ENCODE measurements at places on chromosomes 12 and 14.
A peak's percentile ranks its signal among the peaks of the same experiment; 100 is the strongest.

DNA sequence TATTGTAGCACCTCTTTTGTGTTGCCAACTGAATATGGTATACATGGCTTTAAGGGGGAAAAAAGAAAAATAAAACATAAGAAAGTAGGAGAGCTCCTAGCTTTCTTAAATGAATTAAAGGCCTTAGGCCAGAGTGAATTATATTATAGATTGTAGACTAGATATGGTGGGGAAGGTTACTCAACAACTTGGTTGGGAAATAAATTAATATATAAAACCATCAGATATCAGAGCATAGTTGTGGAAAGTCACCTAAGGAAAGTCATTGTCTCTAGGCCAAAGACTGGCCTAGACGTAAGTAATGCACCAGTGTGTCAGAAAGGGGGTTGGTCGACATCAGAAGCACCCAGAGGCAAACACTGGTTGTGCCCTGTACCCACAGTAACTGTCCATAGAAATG lies 391.8 kb downstream of the RAD51B start:
- DNase-seq = no peak

DNA sequence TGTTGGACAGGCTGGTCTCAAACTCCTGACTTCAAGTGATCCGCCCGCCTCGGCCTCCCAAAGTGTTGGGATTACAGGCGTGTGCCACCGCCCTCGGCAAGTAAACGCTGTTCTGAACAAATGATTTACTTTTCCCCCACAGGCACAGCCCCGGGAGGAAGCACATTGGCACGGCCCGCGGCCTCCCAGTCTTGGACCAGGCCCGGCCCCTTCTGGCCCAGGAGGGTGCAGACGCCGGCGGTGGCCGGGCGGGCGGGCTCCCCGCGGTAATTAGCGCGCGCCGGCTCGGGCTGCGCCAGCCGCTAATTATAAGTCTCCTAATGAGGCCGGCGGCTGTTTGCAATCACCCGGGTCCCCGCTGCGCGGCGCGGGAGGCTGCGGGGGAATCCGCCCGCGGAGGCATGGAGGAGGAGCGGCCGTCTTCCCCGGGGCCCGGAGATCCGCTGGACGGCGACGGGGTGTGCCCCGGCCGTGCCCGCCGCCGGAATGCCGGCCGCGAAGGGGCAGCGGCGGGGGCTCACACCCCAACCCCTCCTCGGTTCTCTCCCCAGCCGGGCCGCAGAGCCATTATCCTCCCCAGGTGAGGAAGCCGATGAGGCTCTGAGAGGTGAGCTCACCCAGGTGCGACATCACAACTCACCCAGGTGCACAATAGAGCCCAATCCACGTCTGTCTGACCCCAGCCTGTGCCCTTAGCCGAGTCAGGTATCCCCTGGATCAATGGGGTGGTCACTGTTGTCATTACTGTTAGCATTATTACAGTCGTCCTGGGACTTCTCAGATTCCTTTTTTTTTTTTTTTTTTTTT lies 3.3 kb upstream of the POP5 start:
- peak; percentile 37 for DNase-seq

DNA sequence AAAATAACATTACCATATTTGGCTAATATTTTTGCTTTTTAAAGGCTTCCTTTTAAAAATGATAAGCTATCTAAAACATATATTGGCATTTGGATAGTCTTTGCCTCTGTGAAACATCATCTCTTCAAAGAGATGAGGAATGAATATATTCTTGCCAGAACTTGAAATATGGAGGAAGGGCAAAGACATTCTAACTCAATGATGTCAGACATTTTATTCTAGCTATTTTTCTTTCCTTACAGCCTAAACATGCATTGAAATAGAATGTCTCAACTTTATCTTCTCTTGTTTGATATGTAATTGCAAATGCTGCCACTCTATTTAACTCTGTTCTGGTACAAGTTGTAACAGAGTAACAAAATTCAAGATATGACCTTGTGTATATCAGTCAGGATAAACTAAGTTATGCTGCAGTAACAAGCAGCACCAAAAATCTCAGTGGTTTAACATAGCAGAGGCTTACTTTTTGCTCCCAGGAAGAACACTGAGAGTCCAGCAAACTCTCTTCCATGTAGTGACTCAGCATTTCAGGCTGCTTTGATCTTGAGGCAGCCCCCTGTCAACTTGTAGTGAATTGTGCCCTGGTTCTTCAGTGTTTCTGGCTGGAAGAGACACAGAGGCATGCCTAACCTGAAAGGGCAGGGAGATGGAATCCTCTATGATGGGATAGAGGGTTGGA lies 11.0 kb downstream of the IRAK3 start:
- DNase-seq = no peak

DNA sequence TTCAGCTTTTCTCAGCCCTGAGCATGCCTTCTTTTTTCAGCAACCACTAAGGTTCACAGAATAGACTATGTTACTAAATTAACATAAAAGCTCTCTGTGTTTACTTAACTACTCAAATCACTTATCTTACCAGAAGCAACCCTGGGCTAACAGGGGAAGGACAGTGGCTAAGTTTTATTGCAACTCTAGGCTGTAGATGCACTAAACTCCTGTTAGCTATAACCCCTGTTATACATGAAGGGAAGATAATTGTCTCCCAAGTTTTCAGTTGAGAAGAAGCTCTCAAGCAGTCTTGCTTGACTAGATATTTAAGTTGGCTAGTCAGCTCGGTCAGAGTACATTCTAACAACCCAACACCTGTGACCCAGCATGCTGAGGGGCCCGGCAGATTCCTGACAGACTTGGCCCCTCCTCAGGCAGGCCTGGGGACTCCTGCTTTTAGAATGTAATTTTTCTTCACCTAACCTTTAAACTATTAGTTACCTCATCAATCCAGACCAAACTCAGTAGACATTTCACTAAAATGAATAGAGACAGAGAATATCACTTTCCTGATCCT lies 464.5 kb downstream of the EGLN3 start:
- no peak for DNase-seq

DNA sequence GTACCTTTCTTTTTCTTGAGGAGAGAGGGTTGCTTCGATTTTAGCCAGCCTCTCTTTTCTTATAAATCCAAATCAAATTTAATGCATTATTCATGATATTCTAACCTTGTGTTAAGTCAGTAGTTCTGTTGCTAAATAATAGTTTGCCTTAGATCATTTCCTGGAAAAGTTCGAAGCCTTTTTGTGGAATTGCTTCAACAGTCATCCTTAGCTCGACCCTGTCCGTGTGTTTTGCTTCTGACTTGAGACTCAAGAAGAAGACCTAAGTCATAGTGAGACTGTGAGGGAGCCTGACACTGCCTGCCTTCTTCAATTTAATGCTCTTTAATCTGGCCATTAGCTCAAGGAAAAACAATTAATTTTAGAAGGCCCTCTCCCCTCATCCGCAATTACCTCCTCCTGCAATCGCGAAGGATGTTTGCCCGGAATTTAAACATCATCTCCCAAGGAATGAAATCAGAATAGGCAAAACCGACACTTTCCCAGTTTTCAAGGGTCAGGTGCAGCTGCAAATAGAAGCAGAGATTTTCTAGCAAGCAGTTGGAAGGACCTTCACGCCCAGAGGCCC lies 453 bp upstream of the SLC4A8 start:
- DNase-seq = no peak

- DNase-seq = no peak
Measured at GRCh38 chr14:49221316-49221715, 364.9 kb downstream of the RPS29 start.

DNA sequence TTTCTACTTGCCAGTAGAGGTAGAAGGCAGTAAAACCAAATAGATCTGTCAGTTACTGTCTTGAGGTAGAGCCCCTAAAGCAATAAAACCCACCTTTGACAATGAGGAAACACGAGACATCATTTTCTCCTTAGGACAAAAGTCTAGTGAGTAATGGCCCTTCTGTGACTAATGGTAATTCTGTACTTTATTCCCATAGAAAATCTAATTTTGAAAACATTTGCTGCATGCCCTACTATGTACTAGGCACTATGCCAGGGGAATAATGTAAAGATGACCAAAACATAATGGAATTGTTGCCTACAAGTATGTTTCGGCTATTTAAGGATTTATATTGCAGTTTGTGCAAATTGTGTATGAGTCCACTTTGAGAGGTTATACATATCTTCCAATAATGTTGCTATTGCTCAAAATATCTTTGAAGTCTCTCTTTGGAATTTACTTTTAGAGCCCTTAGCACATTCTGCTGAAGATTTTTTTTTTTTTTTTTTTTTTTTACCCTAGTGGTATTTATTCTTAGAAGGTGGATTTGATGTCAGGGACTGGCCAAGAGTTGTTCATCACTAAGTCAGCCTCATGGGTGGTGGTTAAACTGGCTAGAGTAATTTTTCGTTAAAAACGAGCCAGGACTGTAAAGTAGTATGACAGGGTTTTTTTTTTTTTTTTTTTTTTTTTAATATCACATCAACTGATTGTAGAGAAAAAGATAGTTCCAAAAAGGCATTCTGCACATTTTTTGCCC lies 109.7 kb downstream of the CRADD start:
- no peak for DNase-seq

DNA sequence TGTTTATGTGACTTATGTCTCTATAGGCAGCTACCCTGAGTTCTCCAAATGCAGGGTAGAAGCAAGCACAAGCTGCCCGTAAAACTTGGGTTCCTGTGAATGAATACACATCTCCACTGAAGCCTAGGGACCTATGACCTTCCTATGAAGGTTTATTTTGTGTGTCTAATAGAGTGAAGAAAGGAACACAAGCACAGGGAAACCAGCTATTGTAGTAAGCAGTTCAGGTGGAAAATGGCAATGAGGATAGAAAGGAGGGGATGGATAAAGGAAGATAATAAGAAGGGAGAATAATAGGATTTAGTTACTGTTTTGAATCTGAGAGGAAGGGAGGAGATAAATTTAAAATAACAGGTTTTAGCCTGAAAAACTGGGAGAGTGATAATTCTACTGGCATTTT lies 2.4 kb downstream of the PFKM start:
- DNase-seq = no peak

- no peak for DNase-seq
Measured at GRCh38 chr14:87705439-87705896, 287.5 kb downstream of the GALC start.

DNA sequence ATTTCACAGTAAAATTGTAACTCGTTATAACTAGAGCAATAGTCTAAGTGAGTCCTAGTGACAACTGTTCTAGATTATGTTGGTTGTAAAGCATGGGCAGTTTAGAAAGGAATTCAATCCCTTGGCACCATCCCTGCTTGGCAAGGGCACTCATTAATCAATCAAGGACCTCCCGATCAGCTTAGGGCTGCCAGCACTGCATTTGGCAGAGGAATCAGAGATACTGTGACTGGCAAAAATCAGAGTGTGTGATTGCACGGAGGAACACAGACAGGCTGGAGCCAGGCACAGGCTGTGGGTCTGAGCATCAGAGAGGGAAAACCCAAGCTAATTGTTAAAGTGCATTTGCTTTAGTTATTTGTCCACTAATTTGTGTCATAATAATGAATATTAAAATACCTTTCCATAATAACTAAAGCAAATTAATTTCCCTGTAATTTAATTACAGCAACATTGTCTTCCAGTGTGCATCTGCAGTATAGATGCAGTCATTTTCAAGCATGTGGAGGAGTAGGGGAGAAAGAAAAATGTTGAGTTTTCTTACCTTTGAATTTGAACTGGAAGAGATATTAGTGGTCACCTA lies 3.2 kb upstream of the EGLN3 start:
- DNase-seq = no peak

DNA sequence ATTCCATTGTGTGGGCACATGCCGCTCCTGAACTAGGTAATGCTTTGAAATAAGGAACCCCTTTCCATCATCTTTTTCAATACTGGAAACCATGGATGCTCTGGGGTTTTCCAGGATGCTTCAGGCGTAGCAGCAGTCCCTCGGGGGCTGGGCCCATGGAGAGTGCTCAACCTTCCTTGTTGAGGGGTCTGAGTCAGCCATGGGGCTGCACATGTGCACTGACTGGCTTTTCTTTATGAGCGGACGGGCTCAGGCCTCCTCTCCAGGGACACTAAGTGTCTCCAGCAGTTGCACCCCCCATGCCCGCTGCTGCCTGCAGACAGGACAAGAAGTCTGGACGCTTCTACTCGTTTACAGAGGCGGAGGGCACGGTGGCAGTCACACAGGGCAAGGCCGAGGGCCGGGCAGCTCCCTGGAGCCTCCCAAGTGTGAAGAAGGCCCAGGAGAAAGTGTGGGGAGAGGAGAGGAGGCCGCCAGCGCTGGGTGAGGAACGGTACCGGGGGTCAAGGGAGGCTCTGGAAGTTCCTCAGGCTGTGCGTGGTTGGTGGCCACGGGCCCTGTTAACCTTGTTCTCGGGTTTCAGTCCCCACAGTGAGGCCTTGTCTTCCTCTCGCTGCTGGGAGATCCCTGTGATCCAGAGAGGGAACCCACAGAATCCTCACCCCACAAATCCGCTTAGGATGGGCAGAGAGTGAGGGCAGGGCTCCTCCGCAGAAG lies 51.2 kb downstream of the TEAD4 start:
- DNase-seq = no peak

GRCh38 chr14:85752175-85752574 lies 222.2 kb downstream of the FLRT2 start:
- DNase-seq = no peak
